Stimulated activated CD4-positive, alpha-beta T cell treated with anti-CD3 and anti-CD28 coated beads, Interleukin-2, amount 100 ng/mL, for 48 hours (primary cell): ENCODE measurements at places on chromosomes 3 and 15.

GRCh38 chr15:39108021-39108420 lies 472.9 kb upstream of the THBS1 start:
- DNase-seq, result no peak

DNA sequence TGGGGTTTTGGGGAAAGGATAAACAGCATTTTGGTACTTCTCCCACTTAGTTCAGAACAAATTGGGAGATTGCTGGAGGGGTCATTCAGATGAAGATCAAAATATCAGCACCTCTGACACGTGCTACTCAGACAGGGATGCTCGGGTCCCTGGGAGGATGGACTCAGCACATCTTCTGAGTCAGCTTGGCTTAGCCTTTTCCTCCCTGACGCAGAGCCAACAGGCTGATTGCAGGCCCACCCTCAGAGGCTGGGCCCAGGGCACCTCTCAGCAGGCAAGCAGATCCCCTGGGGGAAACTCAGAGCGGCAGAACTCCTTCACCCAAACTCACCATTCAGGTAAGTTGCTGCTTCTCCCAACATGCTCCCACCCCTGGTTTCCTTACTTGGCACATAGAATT lies 304.9 kb downstream of the TLE3 start:
- DNase-seq, result no peak

GRCh38 chr3:204102-204501 lies 7.5 kb downstream of the CHL1 start:
- DNase-seq, result no peak

GRCh38 chr15:41004490-41004889 lies 51.2 kb downstream of the CHAC1 start:
- no peak for DNase-seq

DNA sequence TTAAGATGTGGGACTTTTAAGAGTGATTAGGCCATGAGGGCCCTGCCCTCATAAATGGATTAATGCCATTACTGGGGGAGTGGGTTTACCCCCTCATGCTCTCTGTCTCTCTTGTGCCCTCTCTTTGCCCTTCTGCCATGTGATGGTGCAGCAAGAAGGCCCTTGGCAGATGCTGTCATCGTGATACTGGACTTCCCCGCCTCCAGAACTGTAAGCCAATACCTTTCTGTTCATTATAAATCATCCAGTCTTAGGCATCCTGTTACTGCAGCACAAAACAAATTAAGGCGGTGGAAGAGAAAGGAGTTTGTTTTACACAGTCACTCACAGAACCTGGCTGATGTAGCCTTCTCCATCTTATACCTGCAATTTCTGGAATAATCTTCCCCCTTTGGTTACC lies 360.3 kb upstream of the TBL1XR1 start:
- no peak for DNase-seq

DNA sequence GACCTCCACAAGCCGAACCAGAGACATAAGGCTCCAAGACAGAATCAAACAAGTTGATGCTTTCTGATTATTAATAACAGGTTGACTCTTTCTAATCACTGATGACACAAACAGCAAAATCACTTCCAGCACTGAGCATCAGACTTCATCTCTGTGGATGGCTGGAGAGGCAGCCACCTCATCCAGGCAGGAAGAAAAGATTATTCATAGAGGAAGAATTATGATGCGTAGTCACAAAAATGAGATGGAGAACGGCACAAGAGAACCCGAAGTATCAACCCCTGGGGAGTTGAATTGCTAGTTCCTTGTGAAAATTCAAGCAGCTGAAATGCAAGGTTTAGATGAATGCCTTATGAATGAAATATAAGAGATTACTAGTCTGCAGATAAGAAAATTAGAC lies 49.9 kb upstream of the LMCD1 start:
- DNase-seq, result no peak

- DNase-seq, result no peak
Observed at GRCh38 chr3:49663831-49664230, 10.3 kb upstream of the APEH start.

DNA sequence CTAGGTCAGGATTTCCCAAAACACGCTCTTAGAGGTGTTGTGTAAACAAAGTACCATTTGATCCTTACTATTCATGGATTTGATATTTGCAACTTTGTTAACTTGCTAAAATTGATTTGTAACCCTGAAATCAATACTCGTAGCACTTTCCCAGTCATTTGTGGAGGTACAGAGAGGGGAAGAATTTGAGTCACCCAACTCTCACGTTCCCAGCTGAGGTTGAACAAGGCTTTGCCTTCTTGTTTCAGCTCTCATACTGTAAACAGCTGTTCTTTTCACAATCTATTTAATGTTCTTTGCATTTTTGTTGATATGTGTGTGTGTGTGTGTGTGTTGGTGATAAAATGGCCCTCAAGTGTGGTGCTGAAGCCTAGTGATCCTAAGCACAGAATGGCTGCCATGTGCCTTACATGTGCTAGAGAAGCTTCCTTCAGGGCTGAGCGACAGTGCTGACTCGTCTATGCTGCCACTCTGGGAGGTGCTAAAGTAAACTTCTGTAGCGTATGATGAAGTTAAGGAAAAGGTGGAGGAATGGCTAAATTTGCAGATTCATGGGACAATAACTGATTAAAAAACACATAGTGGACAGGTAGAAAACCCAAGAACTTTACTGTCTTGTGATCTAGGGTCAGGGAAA lies 173.2 kb downstream of the APBA2 start:
- DNase-seq, result no peak

- no peak for DNase-seq
Observed at GRCh38 chr3:120470870-120471269, 20.1 kb upstream of the FSTL1 start.

DNA sequence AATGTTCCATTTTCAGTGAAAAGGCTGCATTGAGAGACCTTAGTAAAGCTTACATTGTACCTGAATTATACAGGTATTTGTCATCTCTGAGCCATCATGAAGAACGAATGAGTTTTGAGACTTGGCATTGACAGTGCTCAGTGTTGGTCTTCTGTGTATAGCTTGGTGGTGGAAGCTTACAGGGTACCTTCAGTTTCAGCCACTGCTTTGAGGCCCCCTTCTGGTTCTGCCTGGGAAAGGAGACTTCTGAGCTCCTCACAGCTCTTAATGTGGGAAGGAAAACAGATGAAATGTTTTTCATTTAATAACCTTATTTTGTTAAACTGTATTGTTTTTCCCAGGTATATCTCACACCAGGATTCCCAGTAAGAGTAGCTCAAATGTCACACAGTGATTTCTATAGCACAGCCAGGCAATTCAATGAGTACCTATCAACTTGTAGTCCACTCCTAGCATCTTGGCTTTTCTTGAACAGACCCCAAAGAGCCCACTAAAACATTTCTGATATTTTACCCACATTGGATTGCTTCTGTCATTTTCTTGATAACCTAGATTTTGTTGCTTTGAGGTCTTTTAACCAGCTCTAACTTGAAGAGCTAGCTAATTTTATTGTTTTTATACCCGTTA lies 5.6 kb downstream of the SERPINI1 start:
- peak; percentile 3 for DNase-seq

GRCh38 chr3:194833114-194833910 lies 147.6 kb downstream of the FAM43A start:
- no peak for DNase-seq
